Inflammatory macrophage treated with lipopolysaccharide for 4 hours (primary cell): ENCODE measurements at places on chromosomes 16 and 17.
A peak's percentile ranks its signal among the peaks of the same experiment; 100 is the strongest.

DNA sequence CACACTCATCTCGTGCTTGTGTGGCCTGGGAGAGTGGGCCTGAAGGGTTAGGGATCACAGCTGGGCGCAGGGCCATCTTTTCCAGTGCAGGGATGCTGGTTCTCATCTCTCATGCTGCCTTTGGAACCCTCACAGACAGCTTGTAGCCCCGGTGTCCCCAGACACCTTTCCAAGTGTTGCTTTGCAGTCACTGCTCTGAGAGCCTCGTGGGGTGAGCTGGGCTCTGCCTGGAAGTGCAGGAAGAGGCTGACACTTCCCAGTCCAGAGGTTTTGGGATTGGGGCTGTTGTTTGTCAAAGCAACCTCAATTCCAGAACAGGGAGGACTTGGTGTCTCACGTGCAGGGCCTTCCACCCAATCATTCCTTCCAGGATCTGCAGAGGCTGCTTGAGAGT, 28.2 kb downstream of the TBX4 start:
- DNase-seq, result no peak

DNA sequence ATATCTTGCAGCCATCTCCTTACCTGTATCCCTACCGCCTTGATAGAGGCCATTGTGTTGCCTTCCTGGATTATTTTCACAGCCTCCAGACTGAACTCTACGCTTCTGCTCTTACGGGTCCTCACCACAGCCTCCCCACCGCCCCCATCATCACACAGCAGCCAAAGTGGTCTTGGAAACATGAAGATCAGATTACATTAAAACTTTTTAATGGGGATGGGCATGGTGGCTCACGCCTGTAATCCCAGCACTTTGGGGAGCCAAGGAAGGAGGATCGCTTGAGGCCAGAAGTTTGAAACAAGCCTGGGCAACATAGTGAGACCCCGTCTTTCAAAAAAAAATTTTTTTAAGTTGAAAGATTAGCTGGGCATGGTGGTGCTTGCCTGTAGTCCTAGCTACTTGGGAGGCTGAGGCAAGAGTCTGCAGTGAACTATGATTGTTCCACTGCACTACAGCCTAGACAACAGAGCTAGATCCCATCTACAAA, 150.5 kb downstream of the NPIPB5 start:
- no peak for DNase-seq

GRCh38 chr17:45720386-45720785, 63.7 kb upstream of the CRHR1 start:
- no peak for DNase-seq

- DNase-seq, result no peak
These were observed 39.3 kb downstream of the DHRS7B start for GRCh38 chr17:21165922-21166594.

- no peak for DNase-seq
These were observed 70.9 kb upstream of the METRNL start for GRCh38 chr17:83008526-83008925.

- DNase-seq, result no peak
These were observed 13.7 kb downstream of the SMARCE1 start for GRCh38 chr17:40633871-40634270.

DNA sequence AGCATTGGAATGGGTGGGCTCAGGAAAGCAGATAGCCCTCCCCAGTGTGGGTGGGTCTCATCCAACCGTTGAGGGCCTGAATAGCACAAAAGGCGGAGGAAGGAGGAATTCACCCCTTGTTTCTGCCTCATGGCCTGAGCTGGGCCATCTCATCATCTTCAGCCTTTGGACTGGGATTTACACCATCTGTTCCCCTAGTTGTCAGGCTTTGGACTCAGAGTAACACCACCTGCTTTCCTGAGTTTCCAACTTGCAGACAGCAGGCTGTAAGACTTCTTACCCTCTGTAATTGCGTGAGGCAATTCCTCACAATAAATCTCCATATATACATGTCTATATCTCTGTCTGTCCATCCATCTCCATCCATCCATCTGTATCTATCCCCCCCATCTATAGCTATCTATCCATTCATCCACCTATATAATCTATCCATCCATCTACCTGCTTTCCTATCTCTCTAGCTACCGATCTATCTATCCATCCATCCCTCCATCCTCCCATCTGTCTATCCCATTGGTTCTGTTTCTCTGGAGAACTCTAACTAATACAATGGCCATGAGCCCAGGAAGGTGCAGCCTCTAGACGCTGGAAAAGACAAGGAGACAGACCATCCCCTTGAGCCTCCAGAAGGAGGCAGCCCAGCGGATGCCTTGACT, 21.3 kb downstream of the DNAH17 start:
- DNase-seq, result no peak

DNA sequence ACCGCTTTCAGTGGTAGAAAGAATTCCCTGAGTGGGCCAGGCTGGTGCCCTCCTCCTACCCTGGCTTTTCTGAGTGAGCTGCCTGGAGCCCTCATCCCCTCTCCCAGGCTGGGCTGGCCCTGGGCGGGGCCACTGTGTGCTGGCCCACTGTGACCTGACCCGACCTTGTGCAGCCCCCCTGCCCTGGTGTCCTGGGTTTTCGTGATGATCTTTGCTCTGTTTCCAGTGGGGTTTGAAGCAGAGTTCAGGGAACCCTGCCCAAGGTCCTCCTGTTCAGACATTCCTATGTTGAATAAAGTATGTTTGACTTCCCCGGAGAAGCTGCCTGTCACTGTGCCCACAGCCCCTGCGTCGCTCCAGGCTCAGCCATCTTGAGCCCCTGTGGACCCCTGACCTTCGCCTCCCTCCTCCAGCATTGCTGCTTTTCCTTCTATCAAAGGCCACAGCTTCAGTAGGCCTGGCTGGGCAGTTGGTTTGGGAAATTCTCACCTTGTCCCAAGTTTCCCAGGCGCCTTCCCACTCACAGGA, 13.7 kb upstream of the NAGLU start:
- no peak for DNase-seq

DNA sequence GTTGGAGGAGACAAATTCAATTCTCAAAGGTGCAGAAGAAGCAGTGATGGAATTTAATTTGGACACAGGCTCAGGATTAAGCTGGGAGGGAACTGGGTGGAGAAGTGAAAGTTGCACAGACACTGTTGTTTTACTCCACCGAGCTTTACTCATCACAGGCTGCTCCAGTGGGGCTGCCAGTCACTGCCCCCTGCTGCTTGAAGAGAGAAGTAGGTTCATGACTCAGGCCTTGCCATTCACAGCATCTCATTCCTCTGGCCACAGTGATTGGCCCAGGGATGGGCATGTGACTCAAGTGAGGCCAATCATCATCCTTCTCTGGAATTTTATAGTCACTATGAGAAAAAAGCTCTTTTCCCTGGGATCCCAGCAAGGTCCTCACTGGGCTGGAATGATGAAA, 11.8 kb downstream of the GNAO1 start:
- DNase-seq, result peak; percentile 85

DNA sequence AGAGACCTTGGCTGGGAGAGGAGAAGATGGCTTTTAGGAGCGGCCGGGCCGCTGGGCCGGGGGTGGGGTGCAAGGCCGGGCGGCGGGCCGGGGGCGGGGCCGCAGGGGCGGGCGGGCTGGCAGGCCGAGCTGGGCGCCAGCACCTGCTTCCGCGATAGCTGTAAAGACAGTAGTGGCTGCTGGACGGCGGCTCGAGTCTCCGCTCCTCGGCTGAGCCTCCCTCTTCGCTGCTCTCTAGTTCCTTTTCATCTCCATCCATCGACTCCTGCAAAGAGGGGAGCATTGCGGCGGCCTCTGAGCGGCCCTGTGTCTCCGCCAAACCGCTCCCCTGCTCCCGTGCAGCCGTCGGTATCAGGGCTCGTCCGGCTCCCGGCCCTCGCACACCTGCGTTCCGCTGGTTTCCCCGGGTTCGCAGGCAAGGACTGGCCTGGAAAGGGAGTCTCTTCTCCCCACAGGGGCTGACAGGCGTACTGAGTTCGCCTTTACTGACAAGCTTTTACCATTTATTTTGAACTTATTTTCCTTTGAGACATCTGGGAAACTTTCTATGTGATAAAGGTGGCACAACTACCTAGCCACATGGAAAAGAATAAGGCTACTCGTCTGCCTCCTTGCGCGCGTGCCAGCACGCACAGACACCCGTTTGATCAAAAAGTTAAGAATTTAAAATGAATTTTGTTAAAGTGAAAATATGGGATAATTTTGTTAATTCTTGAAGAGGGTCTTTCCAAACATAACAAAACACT, at the start of gene C17orf75:
Gene C17orf75, minus strand, starts transcription at position 317 of the 746 bp plus-strand sequence. Its CDS starts 34 bp downstream, at position 283.
- peak; percentile 40 for DNase-seq

GRCh38 chr16:88966986-88967829, 9.8 kb downstream of the CBFA2T3 start:
- DNase-seq, result no peak

GRCh38 chr16:28537076-28537475, 1.7 kb downstream of the NUPR1 start:
- DNase-seq, result no peak

GRCh38 chr16:31253642-31254045, 6.1 kb upstream of the ITGAM start:
- DNase-seq, result peak; percentile 95

- no peak for DNase-seq
These were observed 600 bp upstream of the BLTP2 start for GRCh38 chr17:28645576-28645939.

DNA sequence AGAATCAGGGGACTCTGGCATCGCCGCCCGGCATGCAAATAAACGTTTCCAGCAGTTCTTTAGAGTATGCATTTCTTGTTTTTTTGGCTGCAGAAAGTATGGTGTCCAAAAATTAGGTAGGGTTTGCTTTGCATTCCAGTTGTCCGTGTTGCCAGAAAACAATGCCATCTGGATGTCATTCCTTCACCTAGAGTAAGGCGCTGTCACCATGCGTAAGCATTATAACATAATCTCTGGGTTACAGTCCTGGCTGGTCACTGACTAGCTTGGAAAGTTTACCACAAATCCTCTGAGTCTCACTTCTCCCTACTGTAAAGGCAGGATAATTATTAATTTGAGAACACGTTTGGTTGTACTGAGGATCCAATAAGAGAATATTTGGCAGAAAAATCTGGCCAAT, 457.7 kb downstream of the XYLT1 start:
- DNase-seq, result no peak

GRCh38 chr17:16652847-16653366, 743 bp downstream of the ZNF624 start:
- DNase-seq, result no peak

DNA sequence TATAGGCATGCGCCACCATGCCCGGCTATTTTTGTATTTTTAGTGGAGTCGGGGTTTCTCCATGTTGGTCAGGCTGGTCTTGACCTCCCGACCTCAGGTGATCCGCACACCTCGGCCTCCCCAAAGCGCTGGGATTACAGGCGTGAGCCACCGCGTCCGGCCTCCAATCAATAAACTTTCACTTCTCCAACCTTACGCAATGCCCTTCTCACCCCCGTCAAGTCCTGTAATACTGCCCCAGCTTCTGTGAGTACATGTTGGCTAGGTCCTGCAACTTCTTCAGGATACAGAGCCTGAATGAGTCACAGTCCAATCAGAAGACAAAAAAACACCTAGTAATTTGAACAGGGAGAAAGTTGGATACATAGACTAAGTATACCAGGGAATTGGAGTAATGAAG, 47.1 kb upstream of the PHOSPHO1 start:
- DNase-seq, result peak; percentile 58

DNA sequence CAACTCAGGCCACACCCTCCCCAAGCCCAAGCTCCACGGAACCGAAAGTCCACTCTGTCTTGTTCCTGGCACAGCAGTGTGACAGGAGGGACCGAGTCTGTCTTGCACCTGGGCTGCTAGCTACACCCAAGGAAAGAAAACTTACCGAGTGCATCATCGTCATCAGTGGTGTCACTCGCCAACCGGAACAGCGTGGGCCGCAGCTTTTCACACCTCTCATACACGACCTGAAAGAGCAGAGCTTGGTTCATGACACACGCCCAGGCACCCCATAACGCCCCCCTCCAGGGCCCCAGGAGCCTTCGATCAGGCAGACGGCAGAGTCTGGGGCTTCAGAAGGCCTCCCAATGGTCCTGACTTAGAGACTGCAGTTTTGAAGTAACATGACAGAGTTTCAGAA, 27.5 kb downstream of the GGA2 start:
- DNase-seq, result no peak

GRCh38 chr17:32621612-32622312, 135.0 kb downstream of the CDK5R1 start:
- no peak for DNase-seq

DNA sequence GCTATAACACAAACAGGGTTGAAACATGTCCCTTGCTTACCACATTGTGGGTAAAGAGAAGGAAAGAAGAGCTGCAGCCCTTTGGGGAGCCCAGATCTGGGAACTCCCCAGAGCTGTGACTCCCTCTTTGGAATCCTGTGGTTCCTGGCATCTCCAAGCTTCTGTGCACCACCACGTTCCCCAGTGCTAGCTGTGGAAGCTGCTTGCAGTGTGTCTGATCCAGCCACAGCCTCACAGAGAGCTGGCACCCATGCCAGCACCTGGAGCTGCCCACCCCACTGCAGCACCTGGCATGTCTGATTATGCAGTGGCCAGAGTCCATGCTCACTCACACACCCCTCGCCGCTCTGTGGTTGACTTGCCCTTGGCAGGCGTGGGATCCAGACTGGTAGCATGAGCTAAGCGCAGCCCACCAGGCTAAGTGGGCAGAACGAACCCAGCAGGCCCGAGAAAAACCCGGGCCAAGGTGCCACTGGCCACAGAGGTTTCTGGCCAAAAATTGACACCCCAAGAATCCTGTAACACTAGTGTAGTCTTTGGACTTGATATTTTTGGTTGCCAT, 252.6 kb upstream of the KCNJ16 start:
- no peak for DNase-seq

- DNase-seq, result no peak
These were observed 56.3 kb upstream of the HS3ST4 start for GRCh38 chr16:25635454-25635853.

DNA sequence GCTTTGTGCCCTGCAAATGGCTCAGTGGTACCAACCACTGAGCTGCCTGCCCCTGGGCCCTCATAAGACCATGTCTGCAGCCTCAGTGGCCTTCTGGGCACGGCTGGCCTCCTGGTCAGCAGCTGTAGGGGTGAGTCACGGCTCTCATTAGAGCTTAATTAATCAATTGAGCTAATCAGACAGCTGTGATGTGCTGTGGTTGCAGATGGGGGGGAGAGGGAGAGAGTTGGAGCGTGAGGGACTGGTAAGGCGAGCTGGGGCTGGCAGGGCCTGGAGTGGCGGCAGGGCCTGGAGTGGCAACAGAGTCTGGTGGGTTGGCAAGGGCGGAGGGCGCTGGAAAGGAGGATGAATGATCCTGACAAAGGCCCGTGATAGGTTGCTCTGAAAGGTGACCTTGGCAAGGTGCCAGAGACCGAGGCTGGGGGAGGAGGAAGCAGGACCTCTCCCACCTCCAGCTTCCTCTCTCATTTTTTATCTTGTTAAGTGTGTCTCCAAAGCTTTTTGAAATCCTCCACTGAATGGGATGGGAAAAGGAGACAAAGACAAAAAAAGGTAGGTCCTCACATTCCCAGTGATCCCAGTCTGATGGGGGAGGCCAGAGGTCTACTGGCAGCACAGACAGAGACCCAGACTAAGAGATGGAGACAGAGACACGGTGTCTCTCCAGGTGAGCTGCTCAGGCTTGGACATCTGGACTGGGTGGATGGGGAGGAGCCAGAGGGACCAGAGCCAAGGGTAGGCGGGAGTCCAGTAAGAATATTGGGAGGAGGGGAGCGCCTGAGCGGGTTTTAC, 41.6 kb downstream of the DCAKD start:
- no peak for DNase-seq
